ENCODE measurements at places on chromosomes 12 and 14.

- no peak for DNase-seq
These were observed 58.2 kb upstream of the STRN3 start for GRCh38 chr14:31084385-31084784.

DNA sequence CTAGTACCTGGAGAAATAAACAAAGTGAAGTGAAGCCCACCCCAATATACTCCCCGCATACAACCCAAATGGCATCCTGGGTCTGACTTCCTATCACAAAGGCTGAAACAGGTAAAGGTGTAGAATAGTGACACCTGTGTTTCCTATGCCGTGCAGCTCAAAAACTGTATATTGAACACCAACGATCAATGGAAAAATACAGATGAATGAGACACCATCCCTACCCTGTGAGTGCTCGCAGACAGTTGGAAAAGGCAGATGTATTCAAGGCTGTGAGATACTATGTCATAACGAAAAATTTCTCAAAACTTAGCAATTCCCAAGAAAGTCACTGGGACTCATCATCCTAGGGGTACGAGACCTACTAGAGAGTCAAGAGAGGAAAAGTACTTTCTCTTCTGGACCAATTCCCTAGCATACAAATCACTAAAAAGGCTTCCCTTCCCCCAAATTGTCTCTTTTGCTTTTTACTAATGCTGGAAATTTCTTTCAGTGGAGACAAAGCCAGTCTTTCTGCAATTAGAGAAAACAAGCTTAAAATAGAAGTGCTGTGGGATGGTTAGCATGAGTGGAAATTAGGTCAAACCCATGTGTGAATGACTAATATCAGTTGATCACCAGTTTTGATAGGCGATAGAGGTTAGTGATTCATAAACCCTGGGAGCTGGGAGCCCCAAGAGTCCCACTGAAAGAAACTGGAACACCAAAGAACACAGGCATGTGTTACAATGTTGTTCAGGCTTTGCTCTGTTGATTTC lies 249.7 kb downstream of the SPTSSA start:
- DNase-seq: no peak

DNA sequence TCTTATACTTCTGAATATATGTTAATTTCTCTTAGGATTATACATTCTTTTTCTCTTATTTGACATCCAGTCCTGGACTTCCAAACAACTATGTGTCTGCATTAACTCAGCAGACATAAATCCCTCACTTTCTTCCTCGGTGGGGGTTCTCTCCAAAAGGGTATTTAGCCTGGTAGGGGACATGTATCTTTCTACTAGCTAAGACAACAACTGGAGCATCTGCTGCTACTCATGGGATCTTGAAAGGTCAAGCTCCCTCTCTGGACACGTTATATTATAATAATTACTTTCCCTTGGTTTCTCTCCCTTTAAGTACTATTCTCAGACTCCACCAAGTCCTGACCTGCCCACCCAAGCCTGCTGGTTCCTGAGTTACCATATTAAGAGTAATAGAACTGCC lies 983.7 kb upstream of the FLRT2 start:
- no peak for DNase-seq

DNA sequence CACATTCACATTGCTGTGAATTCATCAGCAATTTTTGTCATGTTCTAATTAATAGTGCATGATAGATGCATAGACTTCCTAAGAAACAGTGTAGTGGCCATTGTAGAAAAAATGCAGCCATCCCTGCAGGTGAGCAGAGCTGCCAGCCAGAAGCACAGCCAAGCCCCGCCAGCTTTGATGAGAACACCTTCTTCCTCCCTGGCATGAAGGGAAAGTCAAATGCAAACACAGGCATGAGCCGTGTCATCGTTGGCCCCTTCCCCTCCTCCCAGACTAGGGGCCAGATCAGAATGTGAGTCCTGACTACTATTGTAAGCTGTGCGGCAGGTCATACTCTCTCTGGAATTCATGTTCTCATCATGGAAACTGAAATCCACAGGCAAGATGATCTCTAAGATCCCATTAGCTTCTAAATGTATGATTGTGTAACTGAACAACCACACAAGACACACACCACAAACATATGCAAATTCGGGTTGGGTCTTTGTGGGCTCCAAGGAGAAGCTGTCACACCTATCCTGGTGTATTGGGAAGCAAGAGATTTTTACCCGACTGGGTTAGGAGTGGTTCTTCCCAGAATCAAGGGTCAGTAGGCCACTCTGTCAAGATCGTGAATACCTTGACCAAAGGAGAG lies 2.8 kb upstream of the AQP2 start:
- DNase-seq: no peak

GRCh38 chr12:121793838-121794533 lies 498 bp upstream of the RHOF start:
- no peak for DNase-seq

GRCh38 chr12:7373226-7373625 lies 69.4 kb downstream of the ACSM4 start:
- no peak for DNase-seq

DNA sequence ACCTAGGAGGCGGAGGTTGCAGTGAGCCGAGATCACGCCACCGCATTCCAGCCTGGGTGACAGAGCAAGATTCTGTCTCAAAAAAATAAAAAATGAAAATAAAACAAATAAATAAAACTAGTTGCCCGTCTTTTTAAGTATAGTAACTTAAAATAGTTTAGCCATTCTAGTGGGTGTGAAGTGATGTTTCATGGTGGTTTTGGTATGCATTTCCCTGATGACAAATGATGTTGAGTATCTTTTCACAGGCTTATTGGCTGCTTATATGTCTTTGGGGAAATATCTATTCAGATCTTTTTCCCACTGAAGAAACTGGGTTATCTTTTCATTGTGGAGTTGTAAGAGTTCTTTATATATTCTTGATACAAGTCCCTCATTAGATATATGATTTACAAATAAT lies 102.4 kb upstream of the METAP2 start:
- no peak for DNase-seq

GRCh38 chr12:17134315-17134714 lies 528.4 kb upstream of the LMO3 start:
- DNase-seq: no peak

DNA sequence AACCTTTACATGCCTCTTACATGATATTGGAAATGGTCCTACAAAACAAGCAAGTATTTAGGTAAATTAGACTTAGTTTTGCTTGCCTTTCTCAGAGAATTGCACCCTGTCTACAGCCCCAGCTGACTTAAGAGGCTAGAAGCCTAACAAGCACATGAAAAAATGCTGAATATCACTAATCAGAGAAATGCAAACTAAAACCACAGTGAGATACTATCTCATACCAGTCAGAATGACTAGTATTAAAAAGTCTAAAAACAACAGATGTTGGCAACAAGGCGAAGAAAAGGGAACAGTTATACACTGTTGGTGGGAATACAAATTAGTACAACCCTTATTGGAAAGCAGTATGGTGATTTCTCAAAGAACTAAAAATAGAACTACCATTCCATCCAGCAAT lies 103.8 kb downstream of the EGLN3 start:
- no peak for DNase-seq

All from cortex of kidney (tissue), 1 donor.